ENCODE measurements at places on chromosomes 1 and 21. TPM values are rescaled to one million over a fixed set of nuclear protein-coding genes. Genes with fewer than 3 reads are reported as not detected.

DNA sequence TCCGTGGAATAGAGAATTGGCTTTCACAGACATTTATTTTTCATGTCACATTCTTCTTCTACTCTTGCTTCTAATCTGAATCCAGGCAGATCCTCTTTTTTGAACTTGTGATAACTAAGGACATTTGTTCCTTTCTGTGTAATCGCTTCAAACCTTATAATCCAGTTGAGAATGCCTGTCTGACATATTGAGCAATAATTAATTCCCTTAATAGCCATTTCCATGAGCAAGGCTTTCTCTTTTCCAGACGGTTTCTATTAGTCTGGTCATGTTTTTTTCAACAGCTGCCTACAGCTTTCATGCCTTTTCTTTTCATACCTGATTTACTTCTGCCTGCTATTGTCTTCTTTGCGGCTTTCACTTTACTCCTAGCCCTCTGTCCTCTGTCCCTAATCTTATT is 163.4 kb downstream of the CYYR1 start:
- DNase-seq, result no peak

GRCh38 chr1:17140279-17140678 is 21.0 kb upstream of the PADI2 start:
- no peak for DNase-seq

DNA sequence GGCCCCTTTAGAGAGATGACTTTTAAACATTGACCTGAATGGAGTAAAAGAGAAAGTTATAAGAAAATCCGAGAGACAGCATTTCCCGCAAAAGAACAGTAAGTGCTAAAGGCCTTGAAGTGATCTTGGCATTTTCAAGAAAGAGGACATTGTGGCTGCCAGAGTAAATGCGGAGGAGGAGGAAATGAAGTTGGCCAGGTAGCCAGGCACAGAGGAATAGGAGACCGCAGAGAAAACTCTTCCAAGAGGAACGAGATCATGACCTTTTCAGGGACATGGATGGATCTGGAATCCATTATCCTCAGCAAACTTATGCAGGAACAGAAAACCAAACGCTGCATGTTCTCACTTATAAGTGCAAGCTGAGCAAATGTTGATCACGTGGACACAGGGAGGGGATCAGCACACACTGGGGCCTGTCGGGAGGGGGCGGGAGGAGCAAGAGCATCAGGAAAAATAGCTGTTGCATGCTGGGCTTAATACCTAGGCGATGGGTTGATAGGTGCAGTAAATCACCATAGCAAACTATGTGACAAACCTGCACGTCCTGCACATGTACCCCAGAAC is 49.7 kb downstream of the EEIG2 start:
- DNase-seq, result no peak

DNA sequence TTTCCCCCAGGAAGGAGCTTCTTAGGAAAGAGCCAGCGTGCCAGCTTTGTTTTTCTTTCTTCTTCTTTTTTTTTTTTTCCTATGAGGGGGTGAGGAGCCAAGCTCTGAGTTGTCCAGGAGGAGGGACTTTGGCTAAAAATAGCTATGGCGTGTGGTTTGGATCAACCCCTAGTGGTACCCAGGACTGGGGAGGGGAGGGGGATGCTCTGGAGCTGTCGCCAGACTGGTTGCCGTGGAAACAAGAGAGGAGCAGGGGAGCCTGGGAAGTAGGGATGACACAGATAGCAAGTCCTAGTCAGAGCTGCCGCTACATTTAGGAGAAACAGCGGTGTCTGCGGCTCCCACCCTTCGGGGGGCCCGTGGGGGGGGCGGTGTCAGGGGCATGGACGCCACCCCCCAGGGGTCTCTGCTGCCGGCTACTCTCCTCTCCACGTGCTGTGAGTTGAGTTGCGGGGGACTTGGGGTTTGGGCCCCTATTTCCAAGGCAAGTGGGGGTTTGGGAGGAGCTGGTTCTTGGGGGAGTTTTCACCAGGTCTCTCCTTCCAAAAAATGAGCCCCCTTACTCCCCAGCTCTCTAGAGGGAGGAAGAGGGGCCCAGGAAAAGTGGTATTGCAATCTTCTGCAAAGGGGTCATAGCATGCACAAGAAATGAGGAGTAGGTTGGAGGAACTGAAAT is at the start of gene KCNJ9:
Gene KCNJ9 (plus strand): TSS at position 278 of the 676 bp plus-strand sequence. CDS start 2,493 bp downstream, outside the sequence.
- DNase-seq, result no peak

DNA sequence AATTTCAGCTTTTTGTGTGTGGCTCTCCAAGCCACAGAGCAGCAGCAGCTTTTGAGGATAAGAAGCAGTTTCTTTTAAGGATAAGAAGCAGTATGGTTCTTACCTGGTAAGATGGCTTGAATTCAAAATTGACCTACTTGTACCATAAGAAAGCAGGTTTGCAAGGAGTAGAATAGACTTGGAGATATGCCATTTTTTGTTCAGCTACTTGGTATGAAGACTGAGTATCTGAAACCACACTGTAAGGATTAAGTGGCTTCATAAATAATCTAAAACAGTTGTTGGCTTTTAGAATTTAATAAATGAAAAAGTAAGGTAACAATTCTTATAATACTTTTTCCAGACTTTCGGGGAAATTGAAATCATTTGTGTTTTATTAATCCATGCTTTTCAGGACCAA is 74.2 kb downstream of the ATF6 start:
- DNase-seq, result no peak

- DNase-seq, result no peak
Measured at GRCh38 chr1:212760126-212760823, 31.3 kb downstream of the NSL1 start.

- DNase-seq, result no peak
Measured at GRCh38 chr1:35894656-35895055, 11.6 kb downstream of the AGO1 start.

- no peak for DNase-seq
Measured at GRCh38 chr1:182217071-182217470, 155.6 kb upstream of the ZNF648 start.

- DNase-seq, result no peak
Measured at GRCh38 chr1:212567638-212568037, 40.9 kb upstream of the ATF3 start.

GRCh38 chr1:86380257-86380861 is 15.8 kb downstream of the ODF2L start:
- peak; percentile 67 for DNase-seq

DNA sequence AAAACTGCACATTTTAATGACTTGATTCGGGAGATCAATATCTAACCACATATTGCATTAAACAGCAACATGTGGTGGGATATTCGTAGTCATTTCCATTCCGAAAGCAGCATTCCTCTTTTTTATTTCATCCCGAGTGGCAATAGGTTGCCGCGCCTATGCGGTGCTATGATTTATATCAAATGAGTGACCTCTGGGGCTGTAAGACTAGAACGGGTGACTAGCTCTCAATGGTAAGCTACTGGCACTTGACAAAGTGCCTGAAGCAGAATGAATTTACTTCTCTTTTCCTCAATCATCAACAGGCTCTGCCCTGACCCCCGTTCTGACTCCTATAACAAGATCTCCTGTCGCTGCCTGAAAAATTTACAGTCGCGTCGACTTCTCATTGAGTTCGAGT is 162.3 kb downstream of the ZNF281 start:
- no peak for DNase-seq

DNA sequence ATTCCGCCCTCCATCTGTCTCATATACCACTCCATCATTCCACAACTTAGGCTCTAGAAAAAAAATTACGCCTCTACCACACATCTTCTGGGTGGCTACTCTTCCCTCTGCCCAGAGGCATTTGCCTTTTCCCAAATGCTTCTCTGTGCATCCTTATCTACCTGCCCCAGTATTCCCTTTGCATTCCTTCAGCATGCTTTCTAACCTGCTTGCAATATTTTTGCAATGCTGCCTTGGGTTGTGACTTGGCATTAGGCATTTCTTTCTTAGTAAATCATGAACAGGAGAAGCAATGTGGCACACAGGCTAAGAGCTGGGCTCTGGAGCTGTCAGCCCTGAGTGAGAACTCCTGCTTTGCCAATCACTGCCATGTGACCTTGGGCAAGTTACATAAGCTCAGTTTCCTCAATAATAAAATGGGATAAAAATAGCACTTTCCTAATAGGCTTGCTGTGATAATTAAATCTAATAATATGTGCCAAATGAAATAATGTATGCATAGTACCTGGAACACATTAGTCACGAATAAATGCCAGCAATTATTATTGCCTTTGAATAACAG is 276.0 kb downstream of the ASTN1 start:
- no peak for DNase-seq

DNA sequence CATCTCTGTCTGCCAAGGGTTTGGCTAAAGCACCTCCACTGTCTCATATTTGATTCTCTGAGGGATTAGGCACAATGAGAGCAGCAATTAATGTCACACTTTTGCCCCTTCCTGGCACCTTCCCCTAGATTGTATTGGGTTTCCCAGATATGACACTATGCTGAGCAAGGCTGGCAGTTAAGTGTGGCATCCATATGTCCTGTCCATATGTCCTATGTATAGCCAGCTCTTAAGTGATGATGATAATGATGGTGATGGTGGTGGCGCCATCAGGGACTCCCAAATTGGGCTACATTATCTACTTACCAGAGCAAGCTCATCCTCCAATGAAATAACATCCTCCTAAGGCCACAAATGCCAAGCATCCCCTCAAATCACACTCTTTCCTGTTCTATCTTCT is 13.5 kb upstream of the LORICRIN start:
- no peak for DNase-seq

DNA sequence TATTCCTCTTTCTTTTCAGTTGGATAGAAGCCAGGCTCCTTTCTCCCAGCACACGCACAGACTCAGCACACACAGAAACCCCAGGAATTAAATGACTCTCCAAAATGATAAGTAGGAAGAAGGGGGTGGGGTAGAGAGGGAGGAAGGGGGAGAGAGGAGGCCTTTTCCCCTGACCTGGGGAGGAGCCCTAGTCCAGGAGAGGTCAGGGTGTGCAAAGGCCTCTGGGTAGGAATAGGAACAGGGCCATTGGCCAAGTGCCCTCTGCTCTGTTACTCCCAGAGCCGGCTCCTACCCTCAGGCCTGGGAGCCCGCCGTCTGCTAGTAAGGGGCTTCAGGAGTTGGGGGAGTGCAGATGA is 35.6 kb upstream of the PUM1 start:
- DNase-seq, result no peak

Gene SPRR2G
- total RNA-seq, result not detected

Gene C1orf174
- 24.5 TPM for total RNA-seq

Gene C1orf141
- total RNA-seq, result not detected

Gene SPTA1
- total RNA-seq, result 3.9 TPM

Gene DCDC2B
- total RNA-seq, result not detected

Measured in urinary bladder (tissue), 4 donors.